ENCODE measurements at places on chromosomes 2 and 18.

- DNase-seq: no peak
These were observed 8.3 kb downstream of the KCNE4 start for GRCh38 chr2:223060201-223060825.

GRCh38 chr18:36993068-36993467 lies 164.1 kb downstream of the KIAA1328 start:
- DNase-seq: peak; percentile 70

GRCh38 chr18:61734396-61734795 lies 158.4 kb downstream of the RNF152 start:
- no peak for DNase-seq

DNA sequence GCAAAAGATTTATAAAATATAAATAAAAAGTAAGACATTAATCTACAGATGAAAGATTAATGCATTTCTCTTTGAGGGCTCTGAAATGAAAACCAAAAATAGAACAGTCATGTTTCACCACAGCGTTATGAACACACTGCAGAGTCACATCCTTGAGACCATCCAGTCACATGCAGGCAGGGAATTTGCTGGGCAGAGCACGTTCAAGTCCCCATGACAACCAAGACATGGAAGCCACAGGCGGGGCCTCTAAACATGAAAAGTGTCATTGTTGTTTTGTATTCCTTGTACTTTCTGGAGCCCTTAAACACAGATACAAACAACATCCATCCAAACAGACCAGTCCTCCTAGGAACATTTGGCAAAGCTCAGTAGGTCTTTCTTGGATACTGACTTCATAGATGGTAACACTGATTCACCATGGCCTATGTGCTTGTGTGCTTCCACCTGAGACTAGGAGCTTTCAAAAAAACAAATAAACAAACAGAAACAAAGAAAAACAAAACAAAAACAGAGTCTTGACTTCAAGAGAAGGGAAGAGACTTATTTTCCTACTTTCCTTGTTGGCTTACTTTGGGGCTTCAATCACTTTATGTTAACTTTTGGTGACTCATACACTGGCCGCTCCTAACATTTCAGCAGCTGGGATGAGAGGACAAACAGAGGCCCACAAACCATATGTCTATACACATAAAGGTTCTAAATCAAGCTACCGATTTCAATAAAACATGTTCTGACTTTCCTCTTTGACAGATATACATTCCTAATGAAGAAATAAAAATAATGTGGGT lies 99.5 kb upstream of the CCDC85A start:
- DNase-seq: no peak

DNA sequence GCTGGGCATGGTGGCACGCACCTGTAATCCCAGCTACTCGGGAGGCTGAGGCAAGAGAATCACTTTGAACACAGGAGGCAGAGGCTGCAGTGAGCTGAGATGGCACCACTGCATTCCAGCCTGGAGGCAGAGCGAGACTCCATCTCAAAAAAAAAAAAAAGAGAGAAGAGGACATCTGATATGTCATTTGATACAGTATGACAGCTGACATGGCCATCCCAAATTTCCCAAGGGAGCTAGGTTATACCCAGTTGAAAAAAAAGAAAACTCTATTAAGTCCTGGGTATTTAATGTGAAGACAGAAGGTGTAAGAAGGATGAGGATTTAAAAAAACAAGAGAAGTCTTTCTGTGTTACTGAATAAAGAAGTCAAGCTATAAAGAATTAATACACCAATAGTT lies 23.3 kb downstream of the CLASP1 start:
- DNase-seq: no peak

DNA sequence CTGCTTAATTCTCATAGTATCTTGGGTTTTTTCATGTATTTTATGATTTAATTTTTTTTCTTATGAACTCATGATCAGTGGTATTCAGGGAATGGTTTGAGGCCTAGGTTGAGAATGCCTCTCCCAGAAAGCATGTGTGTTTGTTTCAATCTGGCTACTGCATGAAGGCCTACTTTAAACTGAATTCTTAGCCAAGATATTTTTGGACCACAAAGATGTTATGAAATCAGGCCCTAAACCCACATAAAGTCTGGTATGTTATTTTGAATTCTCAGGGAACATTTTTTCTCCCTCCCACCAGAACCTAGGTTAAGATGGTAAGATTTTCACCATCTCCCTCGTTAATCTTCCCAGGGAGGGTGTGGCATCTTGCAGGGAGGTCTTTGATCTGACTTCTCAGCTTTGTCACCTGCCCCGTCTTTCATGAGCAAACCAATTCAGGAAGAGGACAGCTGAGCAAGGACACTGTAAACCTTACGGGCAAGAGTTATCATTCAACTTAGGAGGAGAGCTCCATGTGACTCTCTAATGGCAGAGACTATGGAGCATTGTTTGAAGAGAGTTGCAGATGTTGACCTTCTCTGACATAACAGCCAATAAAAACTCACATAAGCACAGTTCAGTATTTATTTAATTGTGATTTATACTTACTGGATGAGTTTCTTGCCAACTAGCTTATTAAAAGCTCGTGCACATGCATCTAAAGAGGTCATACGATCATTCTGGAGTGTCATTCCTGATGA lies 21.3 kb upstream of the ACKR3 start:
- peak; percentile 9 for DNase-seq

DNA sequence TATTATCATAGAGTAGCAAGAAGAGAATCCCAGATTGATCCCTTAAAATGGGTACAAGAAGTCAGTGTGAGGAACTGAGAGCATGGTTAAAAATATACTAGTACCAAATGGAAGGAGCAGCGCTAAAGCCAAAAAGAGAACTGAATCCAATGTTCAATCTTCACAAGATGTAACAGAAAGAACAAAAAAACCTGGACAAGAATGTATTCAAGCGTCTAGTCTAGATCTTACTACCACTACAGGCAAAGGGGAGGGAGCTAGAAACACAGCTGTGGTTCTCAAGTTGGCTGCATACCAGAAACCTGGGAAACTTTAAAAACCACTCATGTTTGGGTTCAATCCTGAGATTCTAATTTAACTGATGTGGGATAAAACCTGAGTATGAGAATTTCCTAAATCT lies 57.5 kb downstream of the PIAS2 start:
- DNase-seq: peak; percentile 13

DNA sequence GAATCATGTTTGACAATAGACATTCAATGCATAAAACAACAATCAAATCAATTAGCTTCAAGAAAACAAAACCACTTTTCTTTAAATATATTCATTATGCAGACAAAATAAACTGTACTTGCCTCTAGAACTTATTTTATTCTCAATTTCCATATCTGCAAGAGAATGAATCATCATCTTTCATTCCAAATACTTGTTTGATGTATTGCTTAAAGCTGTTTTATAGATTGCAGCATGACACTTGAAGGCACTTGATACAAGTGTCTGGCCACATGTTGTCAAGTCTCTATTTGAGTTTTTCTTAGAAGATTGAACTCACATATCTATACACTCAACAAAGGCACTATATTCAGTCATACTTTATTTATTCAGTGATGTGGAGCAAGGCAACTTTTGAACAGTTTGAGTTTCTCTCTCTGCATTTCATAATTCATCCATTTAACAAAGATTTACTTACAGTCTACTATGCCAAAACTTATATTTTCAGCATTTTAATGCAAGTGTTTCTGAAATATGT lies 38.7 kb upstream of the DDX18 start:
- DNase-seq: no peak

DNA sequence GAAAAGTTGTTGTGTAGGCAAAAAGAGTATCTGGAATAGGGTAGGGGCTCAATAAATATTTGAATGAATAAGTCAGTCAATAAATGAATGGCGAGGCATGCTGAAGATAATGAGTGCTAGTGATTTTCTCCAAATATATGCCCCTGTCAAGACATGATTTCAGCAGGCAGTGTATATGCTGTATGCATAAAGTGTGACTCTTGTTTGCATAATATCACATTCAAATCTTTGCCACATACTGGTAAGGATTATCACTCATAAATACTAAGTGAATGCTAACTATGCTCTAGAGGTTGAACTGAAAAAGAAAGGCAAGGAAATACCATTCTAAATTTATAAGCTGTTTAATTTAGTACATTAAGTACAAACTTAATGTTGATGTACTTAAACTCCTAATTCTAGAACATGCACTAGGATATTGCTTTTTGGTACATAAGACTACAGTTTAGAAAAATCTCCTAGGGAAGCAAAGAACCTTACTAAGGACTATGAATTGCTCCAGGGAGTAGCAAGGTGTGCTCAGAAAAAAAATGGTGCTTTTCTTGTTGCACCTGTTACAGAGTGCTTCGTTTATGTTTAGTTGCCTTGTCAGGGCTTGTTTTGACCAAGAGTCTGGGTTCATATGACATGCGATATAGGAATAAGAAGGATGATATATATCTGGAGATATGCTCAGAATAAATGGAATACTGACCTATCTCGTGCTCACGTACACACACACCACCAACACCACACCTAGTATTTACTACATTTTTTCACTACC lies 224.0 kb upstream of the TANK start:
- no peak for DNase-seq

All from fibroblast of pulmonary artery (primary cell).